Activated T-cell treated with anti-CD3 and anti-CD28 coated beads, Interleukin-2, amount 50 U/mL, for 72 hours (primary cell): ENCODE measurements at places on chromosomes 3 and 15. TPM values are rescaled to one million over a fixed set of nuclear protein-coding genes. Genes with fewer than 3 reads are reported as not detected.

Gene TTBK2
- 23.7 TPM for total RNA-seq

Gene LMAN1L
- total RNA-seq: 0.53 TPM

Gene VIPR1
- 5.6 TPM for total RNA-seq

Gene FRMD4B
- 40.4 TPM for total RNA-seq

Gene THPO
- total RNA-seq: not detected

- no peak overlapping the region for H3K4me3 ChIP-seq
- H3K27ac ChIP-seq: no peak overlapping the region
Observed at GRCh38 chr3:171013822-171014748, 12.4 kb downstream of the SLC2A2 start.

DNA sequence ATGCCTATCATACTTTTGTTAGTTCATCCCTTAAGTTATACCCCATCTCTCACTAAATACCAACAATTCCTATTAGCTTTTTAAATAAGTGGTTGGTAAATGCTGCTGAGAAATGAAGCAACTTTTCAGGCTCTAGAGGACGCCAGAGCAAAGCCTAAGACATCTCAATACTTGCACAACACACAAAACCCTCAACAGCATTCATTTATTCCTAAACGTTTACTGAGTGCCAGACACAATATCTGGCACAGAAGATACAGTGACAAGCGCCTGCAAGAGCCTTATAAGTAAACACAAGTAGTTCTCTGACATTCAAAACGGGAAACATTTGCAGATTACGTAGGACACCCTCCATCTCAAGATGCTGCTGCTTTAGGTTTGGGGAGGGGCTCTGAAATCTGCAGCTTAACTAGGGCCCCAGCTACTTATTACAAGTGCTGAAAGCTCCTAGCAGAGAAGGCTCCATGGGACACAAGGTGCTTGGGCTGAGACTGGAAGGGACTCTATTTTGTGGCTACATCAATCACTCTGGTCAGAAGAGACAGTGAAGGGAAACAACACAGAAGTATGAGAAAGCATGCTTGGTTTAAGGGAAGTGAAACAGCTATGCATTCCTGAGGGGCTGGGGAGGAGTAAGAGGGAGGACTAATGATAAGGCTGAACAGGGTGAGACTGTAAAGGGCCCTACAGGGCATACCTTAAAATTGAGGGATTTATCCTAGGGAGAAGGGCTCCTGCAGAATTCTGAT is 311.3 kb downstream of the PLCL2 start:
- H3K36me3 ChIP-seq: no peaks in the 10 kb centered on the region
- no peak for DNase-seq
- no peak overlapping the region for H3K4me3 ChIP-seq

DNA sequence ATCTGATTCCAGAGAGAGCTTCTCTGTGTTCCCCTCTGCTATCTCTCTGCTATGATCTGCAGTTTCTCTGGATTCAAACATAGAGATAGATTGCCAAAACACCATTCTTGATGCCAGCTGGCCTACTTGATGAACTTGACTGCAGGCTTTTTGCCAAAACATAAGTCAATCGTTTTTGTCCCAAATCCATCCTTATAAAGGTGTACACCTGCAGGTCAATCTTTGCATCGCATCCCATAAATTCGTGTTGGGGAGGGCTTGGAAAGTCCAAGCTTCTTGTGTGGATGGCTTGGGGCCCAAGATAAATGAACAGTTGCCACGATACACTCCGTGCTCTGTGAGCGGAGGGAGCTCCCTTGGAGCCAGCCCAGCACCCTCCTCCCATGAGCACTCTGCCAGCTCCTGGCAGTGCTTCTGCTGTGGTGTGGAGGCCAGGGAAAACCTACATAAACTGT is 2.7 kb downstream of the CERS3 start:
- peaks cover 11% of the 10 kb centered on the region for H3K4me1 ChIP-seq
- no peak for DNase-seq
- no peak overlapping the region for H3K27ac ChIP-seq
- H3K36me3 ChIP-seq: no peaks in the 10 kb centered on the region

DNA sequence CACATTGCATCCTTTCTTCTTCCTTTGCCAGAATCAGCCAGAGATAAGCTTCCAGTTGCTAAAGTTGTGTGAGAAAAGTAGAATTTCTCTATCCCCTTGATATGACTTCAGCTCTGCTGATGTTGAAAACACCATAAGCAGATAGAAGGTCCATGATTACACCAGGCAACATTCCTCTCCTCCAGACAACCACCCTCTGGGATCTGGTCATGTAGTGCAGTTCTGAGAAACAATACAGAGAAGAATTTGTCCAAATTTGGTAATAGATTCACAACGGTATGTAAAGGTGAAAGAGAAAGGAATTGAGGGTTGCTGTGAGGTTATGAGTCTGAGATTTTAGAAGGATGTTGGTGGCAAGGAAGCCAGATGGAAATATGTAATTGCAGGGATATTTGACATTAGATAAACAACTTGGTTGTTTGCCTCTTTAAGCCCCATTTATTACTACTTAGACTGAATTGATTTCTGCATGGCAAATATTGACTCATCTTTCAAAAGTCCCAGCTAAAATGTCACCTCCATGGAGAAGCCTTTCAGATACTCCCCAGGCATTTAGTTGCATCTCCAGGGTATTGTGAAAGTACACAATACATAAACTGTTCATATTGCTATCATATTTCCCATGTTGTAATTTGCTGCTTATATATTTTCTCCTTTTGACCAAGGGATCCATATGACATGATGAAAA is 134.9 kb downstream of the GAP43 start:
- no peaks in the 10 kb centered on the region for H3K36me3 ChIP-seq
- peaks cover 25% of the 10 kb centered on the region for H3K27me3 ChIP-seq
- H3K27ac ChIP-seq: no peak overlapping the region
- H3K4me3 ChIP-seq: no peak overlapping the region
- H3K4me1 ChIP-seq: no peaks in the 10 kb centered on the region

- no peak for DNase-seq
- H3K4me3 ChIP-seq: no peak overlapping the region
- no peaks in the 10 kb centered on the region for H3K4me1 ChIP-seq
- H3K27me3 ChIP-seq: no peaks in the 10 kb centered on the region
- no peak overlapping the region for H3K27ac ChIP-seq
Observed at GRCh38 chr3:17489139-17489538, 253.3 kb downstream of the TBC1D5 start.

DNA sequence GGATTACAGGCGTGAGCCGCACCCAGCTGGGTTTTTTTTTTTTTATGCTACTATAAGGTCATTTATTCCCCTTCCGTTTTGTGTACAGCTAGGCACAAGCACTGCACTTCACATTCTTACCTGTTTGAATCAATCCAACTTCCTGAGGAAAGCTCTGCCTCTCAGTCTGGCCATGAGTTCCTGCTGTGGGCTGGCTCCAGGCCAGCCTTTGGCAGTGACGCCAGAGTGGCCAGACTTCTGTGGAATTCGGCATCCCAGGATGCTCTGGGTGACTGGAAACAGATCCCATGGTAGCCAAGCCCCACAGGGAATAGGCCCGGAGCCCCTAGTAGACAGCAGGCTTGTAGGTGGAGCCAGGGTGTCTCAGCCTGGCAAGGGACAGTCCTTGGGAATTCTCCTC is 21.5 kb upstream of the TIMP4 start:
- H3K36me3 ChIP-seq: no peaks in the 10 kb centered on the region
- H3K27ac ChIP-seq: peak overlapping the region; percentile 41
- peak overlapping the region; percentile 7 for H3K4me3 ChIP-seq
- no peak for DNase-seq
